Mucosa of descending colon (tissue), 3 donors: ENCODE measurements at places on chromosomes 4 and X. TPM values are rescaled to one million over a fixed set of nuclear protein-coding genes. Genes with fewer than 3 reads are reported as not detected.

- DNase-seq: no peak
Observed at GRCh38 chrX:32084757-32085156, 1012.9 kb upstream of the FTHL17 start.

GRCh38 chrX:105267167-105267566 lies 46.7 kb upstream of the TEX13A start:
- no peak for DNase-seq

DNA sequence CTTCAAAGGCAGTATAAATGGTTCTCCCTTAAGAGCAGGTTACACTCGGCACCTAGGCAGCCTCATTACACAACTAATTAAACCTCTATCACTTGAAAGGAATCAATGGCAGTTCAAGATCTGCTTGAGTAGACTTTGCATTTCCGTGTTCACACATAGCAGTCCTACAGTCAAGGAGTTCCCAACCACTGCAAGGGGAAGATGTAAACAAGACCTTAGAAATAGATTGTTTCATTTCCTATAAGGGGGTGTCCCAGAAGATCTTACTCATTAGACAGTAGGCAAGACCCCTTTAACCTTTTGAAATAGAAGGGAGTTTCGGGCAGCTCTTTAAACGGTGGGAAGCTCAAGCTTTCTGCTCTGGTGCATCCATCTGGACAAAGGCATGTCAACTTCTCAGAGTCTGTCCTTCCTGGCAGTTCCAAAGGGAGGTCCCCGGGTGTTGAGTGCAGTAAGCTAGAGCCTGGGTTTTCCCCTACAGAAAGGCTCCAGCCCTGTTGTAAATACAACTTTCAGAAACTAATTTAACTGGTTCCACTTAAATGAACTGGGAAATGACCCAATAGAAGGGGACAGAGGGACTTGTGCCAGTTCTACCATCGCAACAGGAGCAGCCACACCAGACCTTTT lies 150.8 kb downstream of the RBMX2 start:
- DNase-seq: no peak

DNA sequence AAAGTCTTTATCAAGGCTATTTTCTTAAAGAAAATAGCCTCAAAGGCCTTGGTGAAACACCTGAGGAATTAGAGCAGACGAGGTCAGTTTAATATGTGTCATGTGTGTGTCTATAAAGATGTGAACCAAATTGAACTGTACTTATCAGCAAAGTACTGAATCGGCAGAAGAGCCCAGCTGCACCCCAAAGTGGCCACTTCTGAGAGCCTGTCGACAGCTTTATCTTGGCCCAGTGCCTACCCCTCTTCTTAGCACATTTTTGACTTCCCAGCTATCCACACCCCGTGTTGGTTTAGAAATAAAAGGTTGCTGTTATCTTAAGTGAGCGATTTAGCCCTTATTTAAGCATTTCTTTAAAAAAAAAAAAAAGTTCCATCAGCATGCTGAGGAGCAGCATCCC lies 329.7 kb downstream of the FBXW7 start:
- no peak for DNase-seq

DNA sequence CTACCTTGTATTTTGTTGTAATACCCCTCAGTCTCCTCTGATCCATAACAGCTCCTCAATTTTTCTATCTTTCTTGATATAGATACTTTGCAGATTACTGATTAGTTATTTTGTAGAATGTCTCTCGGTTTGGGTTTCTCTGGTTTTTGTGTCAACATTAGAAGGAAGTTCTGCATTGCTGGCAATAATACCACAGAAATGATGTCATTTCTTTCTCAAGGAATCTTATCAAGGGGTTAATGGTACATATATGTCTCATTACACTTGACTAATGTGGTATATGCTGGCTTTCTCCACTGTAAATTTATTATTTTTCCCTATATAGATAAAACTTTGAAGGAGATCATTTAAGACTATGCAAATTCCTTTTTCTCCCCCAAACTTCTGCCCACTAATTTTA lies 183.6 kb upstream of the DKK2 start:
- no peak for DNase-seq

DNA sequence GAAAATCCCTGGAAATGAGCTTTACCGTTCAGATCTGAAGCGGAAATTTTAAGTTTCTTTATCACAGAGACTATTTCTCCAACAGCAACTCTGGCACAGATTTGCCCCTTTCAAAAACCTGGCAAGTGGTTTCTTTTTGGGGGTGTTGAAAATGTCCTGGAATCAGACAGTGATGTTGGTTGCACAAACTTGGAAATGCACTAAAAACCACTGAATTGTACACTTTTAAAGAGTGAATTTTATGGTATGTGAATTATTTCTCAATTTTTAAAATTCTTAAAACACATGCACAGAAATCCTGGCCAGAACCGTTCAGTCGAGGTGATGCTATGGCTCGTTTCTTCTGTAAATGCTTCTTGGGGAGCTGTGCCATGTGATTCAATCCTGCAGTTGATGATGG lies 121.2 kb upstream of the RBPJ start:
- no peak for DNase-seq

- DNase-seq: no peak
Observed at GRCh38 chrX:103818842-103819619, 13.0 kb downstream of the RAB9B start.

- DNase-seq: no peak
Observed at GRCh38 chr4:173332021-173332487, 2.1 kb downstream of the HMGB2 start.

- no peak for DNase-seq
Observed at GRCh38 chr4:183380901-183381300, 58.7 kb upstream of the CLDN24 start.

GRCh38 chrX:149274516-149275105 lies 230.5 kb downstream of the IDS start:
- DNase-seq: no peak

GRCh38 chr4:7763788-7764187 lies 175.9 kb downstream of the AFAP1 start:
- no peak for DNase-seq

- DNase-seq: no peak
Observed at GRCh38 chrX:133307094-133307493, 88.9 kb upstream of the TFDP3 start.

DNA sequence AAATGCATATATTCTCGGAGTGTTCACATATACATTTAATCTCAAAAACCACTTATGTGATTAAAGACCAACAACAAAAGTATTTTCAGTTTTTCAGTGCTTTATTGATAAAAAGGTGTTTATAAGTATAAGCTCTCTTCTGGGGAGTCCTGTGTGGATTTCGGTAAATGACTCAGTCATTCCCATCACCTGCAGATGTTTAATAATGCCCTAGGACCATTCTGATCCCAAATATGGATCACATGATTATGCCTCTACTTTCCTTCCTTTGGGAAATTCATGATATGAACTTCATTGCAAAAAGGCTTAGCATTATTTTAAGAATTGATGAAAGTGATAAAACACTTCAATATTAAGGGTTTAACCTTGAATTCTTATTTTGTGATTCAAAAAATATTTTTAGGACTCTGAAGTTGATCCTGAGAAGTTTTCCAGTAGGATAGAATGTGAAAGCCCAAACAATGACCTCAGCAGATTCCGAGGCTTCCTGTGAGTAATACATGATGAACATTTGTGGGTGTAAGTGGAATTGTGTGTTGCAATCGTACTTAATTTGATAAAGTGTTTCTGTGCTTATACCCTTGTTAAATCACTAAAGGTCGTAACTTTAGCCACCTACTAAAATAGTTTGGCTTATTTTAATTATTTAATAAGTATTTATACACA lies 40.2 kb downstream of the ATP10D start:
- DNase-seq: no peak

GRCh38 chrX:25665431-25665830 lies 472.7 kb upstream of the MAGEB18 start:
- no peak for DNase-seq

- DNase-seq: peak; percentile 2
Observed at GRCh38 chr4:1393866-1394265, 12.4 kb downstream of the NKX1-1 start.

- no peak for DNase-seq
Observed at GRCh38 chr4:26432419-26432818, 57.9 kb downstream of the CCKAR start.

PLCXD1 gene
- 12.6 TPM for total RNA-seq

DSPP gene
- not detected for total RNA-seq

RNF175 gene
- not detected for total RNA-seq

MEPE gene
- not detected for total RNA-seq

GLOD5 gene
- total RNA-seq: 9.9 TPM

GPM6B gene
- total RNA-seq: 34.1 TPM

GBA3 gene
- 9.0 TPM for total RNA-seq

BRS3 gene
- total RNA-seq: not detected

SPARCL1 gene
- 544 TPM for total RNA-seq
